ENCODE measurements at places on chromosomes 11 and 22.

- DNase-seq: no peak
Observed at GRCh38 chr11:109819410-109819809, 273.8 kb upstream of the ZC3H12C start.

DNA sequence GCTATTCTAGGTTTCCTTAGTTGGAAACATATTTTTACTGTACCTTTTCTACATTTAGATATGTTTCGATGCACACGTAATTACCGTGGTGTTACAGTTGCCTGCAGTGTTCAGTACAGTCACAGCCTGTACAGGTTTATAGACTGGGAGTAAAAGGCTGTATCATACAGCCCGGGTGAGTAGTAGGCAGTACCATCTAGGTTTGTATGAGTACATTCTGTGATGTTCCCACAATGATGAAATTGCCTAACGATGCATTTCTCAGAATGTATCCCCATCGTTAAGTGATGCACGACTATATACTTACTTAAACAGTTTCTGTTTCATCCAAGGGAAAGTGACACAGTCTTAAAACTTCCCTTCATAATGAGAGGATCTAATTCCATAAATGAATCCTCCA is 13.1 kb upstream of the THY1 start:
- DNase-seq: no peak

- DNase-seq: no peak
Observed at GRCh38 chr11:128582496-128583366, 4.6 kb downstream of the ETS1 start.

DNA sequence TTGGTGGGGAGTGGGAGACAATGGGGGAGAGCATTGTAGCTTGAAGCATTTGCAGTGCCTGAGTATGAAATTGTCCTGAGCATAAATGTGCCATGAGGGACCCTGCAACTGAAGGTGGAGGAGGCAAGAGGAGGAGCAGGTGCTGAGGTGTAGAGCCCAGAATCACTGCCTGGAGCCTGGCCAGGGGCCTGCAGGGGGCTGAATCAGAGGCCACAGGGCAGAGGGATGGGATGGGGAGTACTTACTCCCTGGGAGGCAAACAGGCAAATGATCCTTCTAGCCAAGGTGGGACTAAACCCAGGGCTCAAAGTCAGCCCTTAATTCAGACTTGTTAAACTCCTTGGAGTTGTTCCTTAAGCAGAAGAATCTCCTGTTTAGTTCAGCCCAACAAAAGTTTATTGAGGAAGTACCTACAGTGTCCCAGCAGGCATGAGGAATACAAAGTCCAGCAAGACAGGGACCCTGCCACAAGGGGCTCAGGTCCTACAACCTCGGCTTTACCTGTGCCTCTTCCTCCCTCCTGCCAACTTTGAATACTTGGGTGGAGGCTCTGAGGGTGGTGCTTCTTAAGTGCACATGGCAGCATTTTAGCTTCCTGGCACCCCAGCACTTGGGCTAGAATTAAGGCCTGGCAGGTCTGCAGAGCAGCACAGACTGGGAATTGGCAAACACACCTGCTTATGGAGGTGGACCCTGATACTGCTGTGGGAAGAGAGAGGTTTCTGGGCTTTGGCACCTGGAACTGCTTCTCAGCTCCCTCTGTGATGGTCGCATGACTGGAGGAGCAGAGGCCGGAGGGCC is 20.0 kb downstream of the MICAL2 start:
- no peak for DNase-seq

DNA sequence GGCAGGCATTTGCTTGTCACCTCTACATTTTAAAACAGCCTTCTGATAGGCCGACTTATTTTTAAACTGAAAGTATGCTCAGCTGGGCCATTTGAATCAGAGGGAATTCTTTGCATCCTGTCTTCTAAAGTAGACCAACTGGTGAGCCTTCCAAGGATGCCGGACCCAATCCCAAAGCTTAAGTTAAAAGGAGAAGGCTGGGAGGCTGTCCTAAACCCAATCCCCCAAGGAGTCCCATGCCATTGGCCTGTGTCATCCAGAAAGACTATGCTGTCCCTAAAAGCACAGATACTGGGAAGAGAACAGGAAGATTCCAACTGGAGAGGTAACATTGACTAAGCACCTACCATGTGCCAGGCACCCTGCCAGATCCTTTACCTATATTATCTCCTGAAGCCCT is 18.0 kb downstream of the TENM4 start:
- no peak for DNase-seq

GRCh38 chr11:125903711-125904659 is at the start of gene DDX25:
Gene DDX25, plus strand, starts transcription at chr11:125904508. Its CDS starts 10 bp downstream, at chr11:125904518.
- no peak for DNase-seq

GRCh38 chr11:83249972-83250593 is 36.1 kb downstream of the CCDC90B start:
- DNase-seq: no peak
